Amygdala (tissue), 56 donors: ENCODE measurements at places on chromosomes 2 and 18.

- peak; percentile 72 for DNase-seq
Observed at GRCh38 chr18:74496508-74497323, 553 bp downstream of the CNDP2 start.

GRCh38 chr2:219405451-219405850 lies 12.7 kb upstream of the DES start:
- DNase-seq, result no peak

DNA sequence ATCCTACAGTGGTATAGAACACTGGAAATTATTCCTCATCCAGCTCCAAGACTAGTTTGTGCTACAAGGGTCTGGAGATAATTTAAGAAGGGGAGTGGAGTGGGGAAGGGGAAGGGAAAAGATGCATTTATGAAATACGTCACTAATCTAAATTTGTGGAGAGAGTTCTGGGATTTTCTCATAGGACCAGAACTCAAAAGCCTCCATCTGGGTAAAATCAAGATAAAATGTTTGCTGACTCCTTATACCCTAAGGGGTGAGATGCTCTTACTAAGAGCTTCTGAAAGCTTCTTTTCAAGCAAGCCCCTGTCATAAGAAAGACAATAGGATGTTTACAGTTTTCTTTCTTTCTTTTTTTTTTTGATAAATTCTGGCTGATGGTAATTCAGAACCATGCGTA lies 88.5 kb upstream of the RBMS1 start:
- no peak for DNase-seq

- no peak for DNase-seq
Observed at GRCh38 chr2:237693291-237693994, 66.1 kb downstream of the LRRFIP1 start.

GRCh38 chr2:196974970-196975369 lies 48.5 kb upstream of the PGAP1 start:
- DNase-seq, result no peak

GRCh38 chr18:30595942-30596341 lies 446.6 kb downstream of the DSC3 start:
- DNase-seq, result no peak

- no peak for DNase-seq
Observed at GRCh38 chr18:6997808-6998207, 119.8 kb downstream of the LAMA1 start.
